Fibroblast of pulmonary artery (primary cell): ENCODE measurements at places on chromosomes 13 and 19.

DNA sequence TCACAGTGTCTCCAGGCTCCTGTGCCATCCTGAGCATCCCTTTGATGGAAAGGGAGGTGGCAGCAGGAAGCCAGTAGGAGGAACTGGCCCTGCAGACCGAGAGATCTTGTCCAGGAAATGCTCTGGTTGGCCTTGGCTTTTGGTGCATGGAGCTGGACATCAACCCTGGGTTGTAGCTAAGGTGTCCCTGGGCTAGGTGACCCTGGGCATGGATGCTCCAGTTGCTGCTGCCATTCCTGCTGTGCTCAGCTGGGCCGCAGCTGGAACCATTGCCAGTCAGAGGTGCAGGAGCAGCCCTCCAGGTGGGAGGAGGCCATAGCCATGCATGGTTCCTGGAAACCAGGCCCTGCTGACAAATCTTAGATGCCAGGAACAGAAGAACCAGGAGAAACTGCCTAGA lies 67.5 kb downstream of the ZNF98 start:
- DNase-seq = no peak

DNA sequence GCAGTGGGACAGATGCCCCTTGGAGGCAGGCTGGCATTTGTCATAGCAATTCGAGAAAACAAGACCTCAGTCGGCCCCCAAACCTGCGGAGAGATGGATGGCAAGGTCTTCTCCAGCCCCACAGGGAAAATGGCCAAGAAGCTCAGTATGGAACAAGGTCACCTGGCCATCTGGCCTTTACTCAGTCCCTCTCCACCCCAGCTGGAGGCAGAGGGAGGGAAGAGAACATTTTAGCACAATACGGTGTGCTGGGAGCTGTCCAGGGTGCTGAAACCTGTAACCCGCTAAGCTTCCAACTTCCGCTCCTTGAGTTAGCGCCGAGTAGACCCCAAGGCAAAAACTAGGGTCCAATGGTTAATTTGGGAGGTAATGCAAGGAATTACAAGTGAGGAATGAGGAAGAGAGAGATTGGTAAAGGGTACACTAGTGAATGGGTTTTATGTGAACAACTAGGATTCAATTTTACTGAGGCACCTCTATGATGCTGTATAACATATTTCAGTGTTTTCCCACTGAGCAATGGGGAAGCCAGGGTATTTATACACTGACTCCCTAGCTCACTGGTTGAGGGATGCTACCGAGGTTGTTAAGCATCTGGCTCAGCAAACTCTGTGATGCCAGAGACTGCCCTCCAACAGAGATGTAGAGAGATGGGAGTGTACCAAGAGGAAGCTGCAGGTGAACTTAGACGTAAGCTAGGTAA lies 64.3 kb downstream of the CACNA1A start:
- DNase-seq = peak; percentile 59

DNA sequence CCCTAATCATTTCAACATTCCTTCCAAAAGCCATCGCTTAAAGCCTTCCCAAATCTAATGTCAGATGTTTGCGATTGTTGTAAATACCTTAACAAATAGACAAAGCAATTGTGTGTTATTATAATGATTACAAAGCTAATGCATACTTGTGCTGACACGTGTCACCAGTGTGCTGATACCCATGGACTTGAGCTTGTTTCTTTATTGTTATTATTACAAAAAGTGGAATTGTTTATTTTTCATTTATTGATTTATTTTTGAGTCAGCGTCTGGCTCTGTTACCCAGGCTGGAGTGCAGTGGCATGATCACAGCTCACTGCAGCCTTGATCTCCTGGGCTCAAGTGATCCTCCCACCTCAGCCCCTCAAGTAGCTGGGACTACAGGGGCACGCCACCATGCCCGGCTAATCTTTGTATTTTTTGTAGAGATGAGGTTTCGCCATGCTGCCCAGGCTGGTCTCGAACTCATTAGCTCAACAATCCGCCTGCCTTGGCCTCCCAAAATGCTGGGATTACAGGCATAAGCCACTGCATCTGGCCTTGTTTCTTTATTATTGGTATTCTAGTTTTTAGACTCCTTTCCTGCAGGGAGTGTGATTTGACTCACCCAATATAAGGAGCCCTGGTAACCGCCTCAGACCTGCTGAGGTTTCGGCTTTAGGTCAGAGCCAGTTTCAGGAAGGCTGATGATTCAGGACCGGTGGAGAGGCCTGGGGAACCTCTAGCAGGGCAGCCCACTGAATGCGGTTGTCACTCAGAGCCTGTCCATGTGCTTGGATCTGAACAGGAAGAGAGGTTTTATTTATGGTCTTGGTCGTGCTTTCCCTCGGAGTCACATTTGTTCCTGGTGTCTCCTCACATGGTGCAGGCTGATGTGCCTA lies 2.1 kb upstream of the FBXO17 start:
- no peak for DNase-seq

DNA sequence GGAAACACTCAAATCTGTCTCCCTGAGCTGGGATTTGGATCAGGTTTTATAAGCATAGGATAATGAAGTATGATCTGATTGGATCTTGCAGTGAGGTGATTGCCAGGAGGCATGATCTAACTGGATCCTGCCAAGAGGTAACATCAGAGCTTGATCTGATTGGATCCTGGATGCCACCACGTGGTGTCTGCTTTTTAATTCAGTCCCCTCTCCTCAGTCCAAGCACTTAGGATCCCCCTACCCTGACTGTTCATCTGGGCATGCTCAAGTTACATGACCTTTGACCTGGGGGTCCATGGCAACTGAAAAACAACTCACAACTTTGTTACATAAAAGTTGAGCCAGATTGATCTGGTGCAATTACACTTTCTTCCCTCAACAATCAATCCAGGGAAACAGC lies 47.5 kb upstream of the LSM14A start:
- DNase-seq = no peak

- DNase-seq = no peak
Measured at GRCh38 chr13:32297206-32297605, 18.0 kb downstream of the ZAR1L start.

- DNase-seq = peak; percentile 45
Measured at GRCh38 chr19:48501494-48502349, 9.9 kb downstream of the LMTK3 start.

- no peak for DNase-seq
Measured at GRCh38 chr13:76884907-76885202, 1.4 kb downstream of the KCTD12 start.

- DNase-seq = no peak
Measured at GRCh38 chr19:45235485-45235884, 9.7 kb downstream of the EXOC3L2 start.

DNA sequence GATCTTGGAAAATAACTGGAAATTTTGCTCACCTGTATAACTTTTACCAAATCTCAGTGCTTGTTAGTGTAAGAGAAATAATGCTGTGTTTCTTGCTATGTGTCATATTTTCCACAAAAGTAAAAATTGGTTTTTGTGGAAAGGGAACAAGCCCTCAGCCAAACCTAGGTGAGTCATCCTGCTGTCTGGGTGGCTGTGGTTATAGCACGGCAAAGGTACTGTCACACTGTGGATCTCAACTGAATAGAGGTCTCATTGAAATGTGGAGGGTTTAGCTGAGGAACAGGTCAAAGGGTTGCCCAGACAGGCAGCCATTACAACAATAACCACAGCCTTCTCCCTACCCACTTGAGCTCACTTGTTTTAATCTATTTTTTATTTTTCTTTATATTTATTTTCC lies 338.8 kb upstream of the DACH1 start:
- DNase-seq = no peak

- DNase-seq = peak; percentile 82
Measured at GRCh38 chr19:46009530-46010510, 13.0 kb downstream of the PGLYRP1 start.

GRCh38 chr19:18520848-18521691 lies 800 bp downstream of the ELL start:
- no peak for DNase-seq

- DNase-seq = peak; percentile 36
Measured at GRCh38 chr13:99313501-99313900, 6.3 kb upstream of the GPR183 start.

- DNase-seq = peak; percentile 26
Measured at GRCh38 chr19:49422407-49423070, 702 bp downstream of the PTH2 start.

DNA sequence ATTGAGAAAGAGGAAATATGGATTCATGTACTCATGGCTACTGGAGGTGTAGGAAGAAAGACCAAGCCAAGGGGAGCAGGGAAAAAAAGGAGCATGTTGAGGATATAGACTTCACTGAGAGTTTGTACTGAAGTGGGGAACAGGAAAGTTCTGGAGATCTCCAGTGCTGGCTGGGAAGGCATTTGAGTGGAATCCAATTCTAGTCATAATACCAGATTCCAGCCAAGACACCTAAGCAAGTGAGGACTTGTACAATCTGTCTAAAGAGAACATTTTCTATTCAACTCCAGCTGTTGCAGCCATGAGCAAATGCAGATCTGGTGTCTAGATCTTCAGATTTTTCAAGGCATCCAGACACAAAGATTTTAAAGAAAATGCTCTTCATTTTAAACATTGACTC lies 412.5 kb downstream of the OXGR1 start:
- DNase-seq = no peak

- no peak for DNase-seq
Measured at GRCh38 chr19:17240062-17240752, 5.5 kb downstream of the NR2F6 start.

GRCh38 chr13:37118016-37118415 lies 12.6 kb upstream of the CSNK1A1L start:
- no peak for DNase-seq

- peak; percentile 71 for DNase-seq
Measured at GRCh38 chr19:49690656-49691242, at the start of gene CPT1C. Gene CPT1C (plus strand): TSS chr19:49691116. CDS start chr19:49692253, 1,137 bp downstream.

DNA sequence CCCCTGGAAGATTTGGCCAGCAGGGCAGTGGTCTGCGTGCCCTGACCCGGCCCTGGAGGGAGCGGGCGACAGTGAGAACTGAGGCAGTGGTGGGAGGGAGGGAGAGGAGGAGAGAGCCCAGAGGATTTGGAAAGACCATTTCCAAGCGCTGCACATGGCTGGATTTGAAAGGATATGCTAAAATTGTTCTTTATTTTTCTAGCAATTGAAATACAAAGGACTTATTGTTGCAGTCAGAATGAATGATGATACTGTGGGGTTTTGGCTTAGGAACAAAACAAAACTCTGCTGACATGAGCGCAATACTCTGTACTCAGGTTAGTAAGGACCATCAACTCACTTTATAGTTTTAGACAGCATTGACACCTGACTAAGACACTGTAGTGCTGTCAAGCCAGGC lies 69.5 kb downstream of the TNFRSF19 start:
- DNase-seq = no peak

- no peak for DNase-seq
Measured at GRCh38 chr13:23667750-23668149, 97.5 kb downstream of the TNFRSF19 start.

- DNase-seq = peak; percentile 14
Measured at GRCh38 chr13:28623782-28624706, 34.9 kb upstream of the POMP start.

GRCh38 chr19:51772977-51773376 lies 12.0 kb downstream of the FPR2 start:
- no peak for DNase-seq

DNA sequence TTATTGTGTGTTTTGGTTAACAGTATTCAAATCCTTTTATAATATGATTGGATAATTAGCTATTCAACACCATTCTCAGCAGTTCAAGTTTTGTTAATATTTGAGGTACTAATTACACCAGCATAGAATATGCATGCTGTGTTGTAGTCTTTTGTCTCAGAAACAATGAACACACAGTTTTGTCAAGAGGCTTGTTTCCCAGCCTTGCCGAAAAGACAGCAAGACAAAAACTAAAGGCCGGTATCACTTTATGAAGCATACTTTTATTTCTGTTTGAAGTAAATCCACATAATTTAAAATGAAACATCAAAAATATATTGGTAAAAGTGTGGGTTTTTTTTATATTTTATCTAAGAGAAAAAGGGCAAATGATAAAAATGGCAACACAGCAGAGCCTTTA lies 7.5 kb downstream of the GPR180 start:
- no peak for DNase-seq

DNA sequence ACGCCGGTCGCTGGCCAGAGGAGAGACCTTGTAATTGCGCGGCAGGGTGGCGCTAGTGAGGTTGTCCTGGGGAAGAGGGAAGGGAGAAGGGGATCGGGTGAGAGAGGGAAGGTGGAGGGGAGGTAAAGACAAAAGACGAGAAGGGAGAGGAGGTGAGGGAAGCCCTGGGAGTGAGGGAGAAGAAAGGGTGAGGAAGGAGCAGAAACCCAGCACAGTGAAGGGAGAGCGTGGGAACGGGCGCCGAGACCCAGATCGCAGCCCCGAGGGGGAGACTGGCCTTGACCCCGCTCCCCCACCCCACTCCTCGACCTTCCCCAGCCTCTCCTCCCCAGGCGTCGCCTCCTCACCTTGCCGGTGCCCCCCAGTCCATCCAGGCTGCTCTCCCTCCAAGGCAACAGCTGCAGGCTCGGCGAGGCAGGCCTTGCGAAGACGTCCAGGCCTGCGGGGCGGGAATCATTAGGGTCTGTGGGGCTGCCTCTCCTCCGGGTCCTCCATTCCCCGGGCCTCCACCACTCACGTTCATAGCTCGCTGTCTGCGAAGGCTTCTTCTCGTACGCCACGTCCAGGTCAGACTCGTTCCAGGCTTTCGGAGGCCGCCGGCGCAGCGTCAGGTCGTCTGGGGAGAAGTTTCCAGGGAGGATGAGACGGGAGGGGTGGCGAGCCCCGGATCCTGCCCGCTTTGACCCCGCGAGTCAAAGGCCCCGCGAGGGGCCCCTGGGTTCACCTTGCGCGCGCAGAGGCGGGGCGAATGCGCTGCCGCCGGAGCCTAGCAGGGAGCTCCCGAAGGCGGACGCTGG lies 8.8 kb downstream of the PPP1R13L start:
- no peak for DNase-seq

DNA sequence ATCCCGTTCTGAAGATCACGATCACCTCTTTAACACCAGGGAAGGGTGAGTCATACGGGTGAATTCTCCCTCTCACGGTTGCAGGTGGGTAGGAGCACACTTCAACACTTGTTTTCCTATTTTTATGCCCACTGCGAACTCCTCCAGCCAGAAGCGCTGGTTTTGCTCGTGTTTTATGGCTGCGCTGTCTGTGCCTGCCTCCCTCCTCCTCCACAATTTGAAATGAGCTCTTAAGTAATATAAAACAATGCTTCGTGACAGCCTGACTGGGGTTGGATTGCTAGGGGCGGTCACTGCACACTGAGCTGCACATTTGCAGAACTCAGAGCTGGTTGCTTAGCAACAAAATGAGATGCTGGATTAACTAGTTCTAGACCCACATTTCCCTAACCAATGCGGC lies 12.9 kb downstream of the CCDC70 start:
- DNase-seq = no peak
